WTC11 (cell line): ENCODE measurements at places on chromosomes 7 and 10. TPM values are rescaled to one million over a fixed set of nuclear protein-coding genes. Genes with fewer than 3 reads are reported as not detected.

Gene ZNF138
- 15.4 to 21.4 TPM (median 16.0 TPM) in 3 replicates for total RNA-seq

Gene C7orf57
- total RNA-seq: 0.39 to 0.90 TPM (median 0.60 TPM) in 3 replicates

Gene TAS2R41
- 0.31 to 0.44 TPM in 2 of 3 replicates, not detected in the other for total RNA-seq

Gene CACUL1
- 37.1 to 41.5 TPM (median 38.4 TPM) in 3 replicates for total RNA-seq

Gene CDH23
- total RNA-seq: 2.1 to 3.1 TPM (median 2.9 TPM) in 3 replicates

Gene BAIAP2L1
- total RNA-seq: 35.5 to 37.5 TPM (median 36.8 TPM) in 3 replicates

Gene RPEL1
- 0.09 TPM in 1 of 3 replicates, not detected in the others for total RNA-seq

Gene OPN1SW
- total RNA-seq: not detected in 3 replicates

DNA sequence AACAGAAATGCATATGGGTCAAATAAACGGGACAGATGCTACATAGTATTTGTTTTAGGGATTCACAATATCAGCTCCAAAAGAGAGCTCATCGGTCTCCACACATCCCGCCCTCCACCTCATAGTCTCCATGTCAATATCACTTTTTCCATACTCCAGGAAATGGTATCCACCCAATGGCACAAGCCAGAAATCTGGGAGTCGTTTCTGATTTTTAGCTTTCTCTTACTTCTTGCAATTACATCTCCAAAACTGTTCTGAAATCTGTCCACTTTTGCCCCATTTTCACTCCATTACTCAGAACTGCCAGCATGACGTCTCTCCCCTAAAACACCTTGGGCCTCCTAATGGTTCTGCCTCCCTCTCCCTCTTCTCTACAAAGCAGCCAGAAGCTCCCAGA lies 47.4 kb upstream of the EZH2 start:
- no peak overlapping the region for H3K4me3 ChIP-seq
- no peaks in the 10 kb centered on the region for H3K27me3 ChIP-seq
- no peaks in the 10 kb centered on the region for H3K36me3 ChIP-seq
- peaks cover 7% of the 10 kb centered on the region for H3K4me1 ChIP-seq
- DNase-seq: no peak

GRCh38 chr10:116737627-116738327 lies 4.6 kb downstream of the HSPA12A start:
- H3K27ac ChIP-seq: no peak overlapping the region
- DNase-seq: peak; percentile 49
- peaks cover 8% of the 10 kb centered on the region for H3K4me1 ChIP-seq

DNA sequence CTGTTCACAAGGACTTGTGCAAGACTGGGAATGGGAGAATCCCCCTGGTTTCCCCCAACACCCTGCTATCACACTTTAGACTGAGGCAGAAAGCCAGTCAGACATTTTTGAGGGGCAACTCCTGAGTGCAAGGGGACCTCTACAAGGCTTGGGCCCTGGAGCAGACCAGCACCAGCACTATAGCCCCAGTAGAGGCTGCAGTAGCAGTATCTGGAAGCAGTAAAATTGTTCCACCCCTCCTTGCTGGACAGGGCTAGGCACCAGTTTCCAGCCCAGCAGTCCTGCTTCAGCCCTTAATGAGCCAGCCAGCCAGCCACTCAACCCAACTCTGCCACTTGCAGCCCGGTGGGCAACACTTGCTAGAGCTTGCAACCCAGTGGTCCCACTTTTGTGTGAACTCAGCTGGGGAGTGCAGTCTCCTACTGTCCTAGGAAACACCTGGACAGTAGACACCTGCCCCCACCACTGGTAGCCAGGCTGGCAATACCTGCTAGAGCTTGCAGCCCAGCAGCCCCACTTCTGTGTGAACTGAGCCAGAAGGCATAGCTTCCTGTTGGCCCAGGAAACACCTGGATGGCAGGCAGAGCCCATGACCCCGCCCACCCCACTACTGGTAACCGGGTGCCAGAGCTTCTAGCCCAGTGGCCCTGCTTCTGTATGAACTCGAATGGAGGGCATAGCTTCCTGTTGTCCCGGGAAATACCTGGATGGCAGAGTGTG lies 65.0 kb downstream of the FBXL13 start:
- no peaks in the 10 kb centered on the region for H3K27me3 ChIP-seq
- H3K36me3 ChIP-seq: no peaks in the 10 kb centered on the region; the same call in 1 of the 2 replicates
- H3K4me3 ChIP-seq: no peak overlapping the region
- H3K4me1 ChIP-seq: no peaks in the 10 kb centered on the region
- no peak for DNase-seq

- H3K4me3 ChIP-seq: no peak overlapping the region
- H3K36me3 ChIP-seq: no peaks in the 10 kb centered on the region
- peaks cover 37% of the 10 kb centered on the region for H3K27me3 ChIP-seq
These were observed 3.2 kb upstream of the JCAD start for GRCh38 chr10:30062582-30062981.

GRCh38 chr10:79374312-79375191 lies 27.3 kb downstream of the PPIF start:
- H3K36me3 ChIP-seq: peaks cover 2% of the 10 kb centered on the region; the same call in 1 of the 2 replicates
- no peak overlapping the region for H3K4me3 ChIP-seq
- peak; percentile 90 for DNase-seq
- peaks cover 3% of the 10 kb centered on the region for H3K27me3 ChIP-seq

- no peak for DNase-seq
- H3K4me3 ChIP-seq: no peak overlapping the region
- no peaks in the 10 kb centered on the region for H3K27me3 ChIP-seq
- no peak overlapping the region for H3K27ac ChIP-seq
These were observed 1.5 kb downstream of the PIK3CG start for GRCh38 chr7:106866298-106867281.

DNA sequence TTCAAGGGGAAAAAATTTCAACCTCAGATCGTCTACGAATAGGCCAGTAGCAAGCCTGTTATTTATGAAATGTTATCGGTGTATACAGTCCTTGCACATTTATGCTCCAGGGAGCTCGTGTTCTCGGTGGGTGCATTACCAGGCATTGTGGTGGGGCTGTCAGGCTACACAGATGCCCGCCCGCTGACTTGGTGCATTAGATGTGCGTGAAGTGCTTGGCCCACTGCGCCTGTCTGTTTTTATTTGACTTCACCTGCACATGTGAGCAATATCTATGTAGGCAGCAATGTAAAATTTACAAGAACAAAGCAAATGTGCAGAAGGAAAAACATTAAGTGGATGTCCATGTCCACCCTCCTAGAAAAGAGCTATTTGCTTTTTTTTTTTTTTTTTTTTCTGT lies 2.8 kb downstream of the FOXK1 start:
- no peaks in the 10 kb centered on the region for H3K36me3 ChIP-seq
- H3K27ac ChIP-seq: no peak overlapping the region
- peaks cover 18% of the 10 kb centered on the region for H3K4me1 ChIP-seq
- peak overlapping the region; percentile 73 for H3K4me3 ChIP-seq
- DNase-seq: no peak

- H3K27ac ChIP-seq: peak overlapping the region; percentile 32; the same call in 1 of the 2 replicates
- H3K4me3 ChIP-seq: no peak overlapping the region
- H3K27me3 ChIP-seq: no peaks in the 10 kb centered on the region
- H3K4me1 ChIP-seq: peaks cover 10% of the 10 kb centered on the region
These were observed 62.2 kb upstream of the KDM7A start for GRCh38 chr7:140238778-140239652.

DNA sequence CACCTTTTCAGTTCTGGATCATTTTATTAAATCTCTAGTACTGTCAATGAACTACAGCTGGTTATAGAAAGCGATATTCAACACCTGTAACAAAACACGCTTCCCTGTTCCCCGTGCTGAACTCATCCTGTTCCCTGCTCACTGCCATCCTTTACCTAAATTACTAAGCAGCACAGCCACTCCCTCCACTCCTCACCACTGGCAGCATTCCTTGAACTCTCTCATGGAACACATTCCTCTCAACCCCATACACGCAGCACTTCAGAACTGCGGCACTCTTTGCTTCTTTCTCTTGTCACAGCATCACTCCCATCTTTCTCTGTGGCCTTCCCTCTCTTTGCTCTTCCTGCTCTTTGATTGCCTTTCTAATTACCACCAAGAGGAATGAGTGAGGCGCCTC lies 27.4 kb downstream of the RELN start:
- no peak overlapping the region for H3K4me3 ChIP-seq
- H3K27me3 ChIP-seq: peaks cover 8% of the 10 kb centered on the region; the same call in 1 of the 2 replicates
- H3K36me3 ChIP-seq: no peaks in the 10 kb centered on the region
- DNase-seq: peak; percentile 13
- no peak overlapping the region for H3K27ac ChIP-seq
- H3K4me1 ChIP-seq: no peaks in the 10 kb centered on the region

DNA sequence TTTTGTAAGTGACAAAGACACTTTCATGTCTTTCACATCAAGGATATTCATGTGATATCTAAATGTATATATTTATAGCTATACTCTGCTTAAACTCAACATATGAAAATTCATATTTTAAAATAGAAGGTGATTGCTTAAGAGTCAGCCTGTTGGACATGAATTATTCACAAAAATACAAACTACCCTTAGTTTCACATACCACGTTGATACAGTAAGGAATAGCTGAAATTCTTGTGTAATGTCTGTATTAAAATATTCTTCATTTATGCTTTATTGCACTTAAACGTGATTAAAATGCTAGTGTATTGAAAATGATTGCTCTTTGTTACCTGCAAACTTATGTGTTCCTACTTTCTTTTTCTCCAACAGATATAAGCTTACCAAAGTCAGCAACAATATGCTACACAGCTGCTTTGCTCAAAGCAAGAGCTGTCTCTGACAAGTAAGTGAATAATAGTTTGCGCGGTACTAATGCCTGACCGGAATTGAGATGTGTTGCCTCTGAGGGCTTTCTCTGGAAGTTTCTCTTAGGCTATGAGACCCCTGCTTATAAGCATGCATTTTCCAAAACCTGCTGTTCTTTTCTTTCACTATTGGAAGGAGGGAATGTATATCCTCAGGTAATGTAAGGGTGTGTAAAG lies 133.8 kb downstream of the WNT2 start:
- no peak overlapping the region for H3K27ac ChIP-seq
- no peak for DNase-seq
- no peaks in the 10 kb centered on the region for H3K36me3 ChIP-seq
- H3K4me1 ChIP-seq: no peaks in the 10 kb centered on the region

DNA sequence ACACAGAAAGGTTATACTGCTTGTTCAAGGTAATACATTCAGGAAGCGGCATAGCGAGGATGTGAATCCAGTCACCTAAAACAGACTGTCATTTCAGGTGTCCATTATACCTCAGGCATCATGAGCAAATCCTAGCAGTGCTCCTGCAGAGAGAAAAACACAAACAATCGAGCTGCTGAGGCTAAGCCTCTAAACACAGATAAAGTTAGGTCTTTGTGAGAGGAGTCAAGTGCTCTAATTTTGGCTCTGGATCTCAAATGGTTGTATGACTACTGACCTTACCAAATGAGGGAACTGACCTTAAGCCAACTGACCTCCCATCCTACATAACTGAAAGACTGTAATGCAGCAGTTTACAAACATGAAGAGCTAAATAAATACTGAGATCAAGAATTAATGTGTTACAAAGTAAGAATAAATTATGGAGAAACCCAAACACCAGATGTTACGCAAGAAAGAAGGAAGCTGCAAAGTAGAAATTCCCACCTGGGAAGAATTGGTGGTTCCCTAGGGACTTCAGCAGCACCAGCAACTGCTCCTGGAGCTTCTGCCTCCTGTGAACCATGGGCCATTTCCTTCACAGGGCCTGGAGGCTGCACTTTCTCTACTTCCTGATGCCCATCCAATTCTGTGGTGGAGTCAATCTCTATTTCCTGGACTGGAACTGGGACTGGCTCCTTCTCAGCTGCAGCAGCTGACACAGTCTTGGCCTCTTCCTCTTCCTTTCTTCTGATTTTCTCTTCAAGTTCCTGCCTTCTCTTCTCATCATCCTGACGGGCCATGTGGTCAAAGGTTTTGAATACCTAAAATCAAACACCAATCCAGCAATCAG lies 5.8 kb downstream of the NUDCD3 start:
- peaks cover 14% of the 10 kb centered on the region for H3K4me1 ChIP-seq
- no peak for DNase-seq
- no peaks in the 10 kb centered on the region for H3K27me3 ChIP-seq

GRCh38 chr10:17675638-17676037 lies 31.7 kb downstream of the STAM start:
- no peaks in the 10 kb centered on the region for H3K27me3 ChIP-seq
- H3K4me3 ChIP-seq: no peak overlapping the region
- H3K4me1 ChIP-seq: peaks cover 61% of the 10 kb centered on the region
- no peak for DNase-seq

DNA sequence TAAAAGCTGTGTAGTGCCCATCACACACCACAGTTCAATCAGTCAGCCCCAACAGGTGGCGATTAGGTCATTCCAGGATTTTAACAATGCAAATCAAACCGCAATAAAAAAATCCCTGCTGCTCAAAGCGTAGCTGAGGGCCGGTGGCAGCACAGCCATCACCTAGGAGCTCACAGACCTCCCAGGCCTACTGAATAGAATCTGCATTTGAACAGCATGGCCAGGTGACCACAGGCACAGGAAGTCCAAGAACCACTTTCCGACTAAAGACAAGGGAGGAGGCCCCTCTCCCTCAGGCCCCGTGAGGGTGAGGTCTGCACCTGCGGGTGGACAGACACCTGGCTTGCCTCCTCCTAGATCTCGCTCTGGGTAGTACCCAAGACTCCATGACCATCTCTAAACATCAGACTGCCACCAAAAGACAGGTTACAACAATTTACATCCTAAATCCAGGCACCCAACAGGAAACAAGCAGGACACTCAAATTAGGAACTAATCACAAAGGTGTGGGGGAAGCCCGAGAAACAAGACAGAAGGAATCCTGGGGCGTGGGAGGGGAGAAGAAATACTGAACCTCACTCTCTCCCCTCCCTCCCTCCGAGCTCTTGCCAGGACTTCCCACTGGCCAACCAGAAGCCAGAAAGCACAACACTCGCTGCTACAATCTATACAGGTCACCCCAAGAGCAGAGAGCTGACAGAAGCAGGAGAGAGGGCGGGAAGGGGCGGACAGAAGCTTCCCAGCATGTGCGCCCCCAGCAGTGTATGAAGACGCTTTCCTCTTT lies 19.2 kb downstream of the GNA12 start:
- H3K27me3 ChIP-seq: no peaks in the 10 kb centered on the region
- peaks cover 92% of the 10 kb centered on the region for H3K4me1 ChIP-seq
- DNase-seq: peak; percentile 66
- peaks cover 10% of the 10 kb centered on the region for H3K36me3 ChIP-seq
- peak overlapping the region; percentile 66 for H3K4me3 ChIP-seq
- peak overlapping the region; percentile 98 for H3K27ac ChIP-seq

- no peak overlapping the region for H3K27ac ChIP-seq
- no peaks in the 10 kb centered on the region for H3K4me1 ChIP-seq
- H3K27me3 ChIP-seq: no peaks in the 10 kb centered on the region
These were observed 19.6 kb upstream of the ELFN1 start for GRCh38 chr7:1650363-1651030.

DNA sequence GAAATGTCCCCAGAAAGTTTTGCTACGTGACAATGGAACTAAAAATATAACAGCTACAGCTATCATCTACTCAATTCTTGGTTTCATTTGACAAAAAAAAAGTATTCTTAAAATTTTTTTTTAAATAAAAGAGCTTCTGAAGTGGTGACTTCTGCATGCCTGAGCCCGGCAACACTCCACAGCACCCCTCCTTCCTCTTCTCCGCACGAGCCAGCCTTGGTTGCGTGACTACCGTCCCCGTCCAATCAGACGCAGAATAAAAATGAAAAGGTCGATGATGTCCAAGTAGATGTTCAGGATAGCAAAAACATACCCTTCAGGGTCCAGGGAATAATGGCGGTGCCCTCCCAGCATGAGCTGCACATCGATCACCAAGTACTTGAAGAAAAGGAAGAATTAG lies 34.5 kb upstream of the GATAD1 start:
- H3K4me1 ChIP-seq: no peaks in the 10 kb centered on the region
- no peaks in the 10 kb centered on the region for H3K36me3 ChIP-seq
- H3K27me3 ChIP-seq: no peaks in the 10 kb centered on the region
- no peak for DNase-seq
- H3K27ac ChIP-seq: no peak overlapping the region
- H3K4me3 ChIP-seq: no peak overlapping the region
